ENCODE measurements at places on chromosomes 7 and 10. TPM values are rescaled to one million over a fixed set of nuclear protein-coding genes. Genes with fewer than 3 reads are reported as not detected.

The GIMAP7 gene
- total RNA-seq, result not detected

The PRPS1L1 gene
- total RNA-seq, result not detected

The JAKMIP3 gene
- under 0.01 TPM for total RNA-seq

The ANKRD30A gene
- total RNA-seq, result not detected

The LRGUK gene
- total RNA-seq, result not detected

The DIP2C gene
- 9.5 TPM for total RNA-seq

The ZNF804B gene
- total RNA-seq, result not detected

The CYP3A7 gene
- total RNA-seq, result 0.34 TPM

The FGFBP3 gene
- 2.2 TPM for total RNA-seq

Measured in bronchus fibroblast of lung (primary cell).